Activated CD4-positive, alpha-beta T cell treated with anti-CD3 and anti-CD28 coated beads, Interleukin-2, amount 50 U/mL, for 4 hours (primary cell): ENCODE measurements at places on chromosomes 7 and 10.

DNA sequence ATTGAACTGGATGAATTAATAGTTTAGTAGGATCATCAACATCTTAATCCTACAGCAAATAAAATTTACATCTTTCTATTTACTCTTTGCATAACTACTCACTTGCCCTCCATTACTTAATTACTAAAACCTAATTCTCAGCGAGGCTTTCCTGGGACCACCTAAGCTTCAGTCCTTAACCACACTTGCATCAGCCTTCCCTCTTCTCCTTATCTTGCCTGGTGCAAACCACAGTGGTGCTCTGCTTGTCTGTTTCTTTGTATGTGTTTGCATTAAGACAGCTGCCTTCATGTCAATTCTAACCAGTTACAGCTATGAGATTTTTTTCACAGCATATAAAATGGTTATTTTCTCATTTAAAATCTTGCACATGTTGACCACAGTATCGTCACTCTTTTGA lies 72.6 kb upstream of the ZNF92 start:
- no peak for DNase-seq

- no peak for DNase-seq
These were observed 268.6 kb downstream of the KLF6 start for GRCh38 chr10:3516234-3516922.

DNA sequence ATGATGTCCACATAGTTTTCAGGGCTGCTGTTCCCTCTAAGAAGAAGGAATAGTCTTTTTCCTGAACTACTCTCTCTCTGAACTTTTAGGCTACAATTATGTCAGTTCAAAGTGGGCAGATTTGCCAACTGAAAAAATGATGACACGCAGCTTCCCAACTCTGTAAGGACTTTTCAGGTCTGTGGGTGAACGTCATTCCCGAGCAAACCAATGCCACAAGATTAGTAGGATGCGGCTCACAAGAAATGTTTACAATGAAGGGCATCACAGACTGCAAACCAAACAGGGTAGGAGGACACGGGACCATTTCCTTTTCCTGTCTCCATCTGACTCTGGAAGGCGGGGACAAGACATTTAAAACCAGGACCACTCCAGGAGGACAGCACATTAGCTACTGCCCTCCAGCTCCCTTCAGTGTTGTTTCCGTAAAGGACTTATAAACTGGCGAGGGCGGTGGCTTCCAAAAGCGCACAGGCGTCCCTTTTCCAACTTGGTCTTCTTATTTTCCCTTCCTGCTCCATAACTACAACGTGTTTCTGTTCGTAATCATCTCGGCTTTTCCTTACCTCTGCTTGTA lies 539 bp upstream of the MKLN1 start:
- DNase-seq: no peak

DNA sequence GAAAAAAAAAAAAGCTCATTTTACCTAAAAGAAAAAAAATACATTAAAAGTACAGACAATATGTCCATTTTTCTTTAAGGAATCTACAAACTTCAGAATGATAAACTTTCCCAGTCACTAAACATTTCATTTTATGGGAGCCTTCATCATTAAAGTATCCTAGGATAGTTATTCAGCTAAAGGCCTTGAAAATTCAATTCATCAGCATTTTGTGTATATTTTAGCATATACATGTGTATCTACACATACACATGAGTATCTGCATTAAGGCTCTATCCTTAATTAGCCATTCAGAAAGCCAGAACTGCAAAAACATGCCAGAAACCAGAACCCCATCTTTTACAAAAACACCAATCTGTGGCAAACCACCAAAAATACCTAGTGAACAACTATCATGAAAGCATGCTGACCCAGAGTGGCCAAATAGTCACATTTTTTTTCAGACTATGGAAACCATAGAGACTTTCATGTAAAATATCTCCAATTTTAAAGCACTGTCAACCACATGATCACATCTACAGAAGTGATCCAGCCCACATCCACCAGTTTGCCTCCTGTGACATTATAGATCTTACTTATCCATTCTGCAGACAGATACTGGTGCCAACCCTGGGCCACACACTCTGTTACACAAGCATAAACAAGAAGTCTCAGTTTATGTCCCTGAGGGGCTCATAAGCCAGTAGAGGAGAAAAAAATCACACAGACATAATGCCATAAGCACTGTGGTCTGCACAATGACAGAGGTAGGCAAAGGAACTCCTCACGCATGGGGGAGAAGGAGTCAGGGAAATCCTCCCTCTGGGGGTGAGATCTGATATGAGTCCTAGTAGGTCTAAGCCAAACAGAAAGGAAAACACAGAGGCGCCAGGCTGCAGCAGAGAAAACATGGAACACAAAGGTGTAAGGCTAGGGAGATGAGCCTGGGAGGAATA lies 79.2 kb downstream of the SRPK2 start:
- DNase-seq: no peak

- DNase-seq: no peak
These were observed 84.2 kb upstream of the AGBL3 start for GRCh38 chr7:134902058-134902457.

- DNase-seq: no peak
These were observed 207.7 kb upstream of the TEX47 start for GRCh38 chr7:89002981-89003956.

DNA sequence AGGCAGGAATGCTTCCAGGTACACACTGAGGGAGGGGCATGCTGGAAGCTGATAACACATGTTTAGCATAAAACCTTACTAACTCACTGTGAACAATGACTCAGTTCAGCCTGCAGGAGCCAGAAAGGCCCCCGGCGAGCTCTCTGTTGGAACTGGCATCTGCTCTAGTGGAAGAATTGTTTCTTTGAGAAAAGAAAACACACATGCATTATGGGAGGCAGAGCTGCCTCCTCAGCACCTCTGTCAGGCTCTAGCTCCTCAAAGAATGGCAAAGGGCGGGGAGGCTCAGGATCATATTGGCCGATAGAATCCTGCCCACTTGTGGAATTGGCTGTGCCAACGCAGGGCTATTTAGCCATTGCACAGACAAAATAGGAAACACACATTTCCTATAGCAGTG lies 338.3 kb downstream of the CXCL12 start:
- no peak for DNase-seq

GRCh38 chr7:17041324-17041723 lies 159.5 kb upstream of the AGR3 start:
- no peak for DNase-seq

GRCh38 chr7:142250705-142251104 lies 7.2 kb downstream of the PRSS58 start:
- DNase-seq: no peak

- no peak for DNase-seq
These were observed 121.0 kb downstream of the DPY19L1 start for GRCh38 chr7:34916267-34916666.

DNA sequence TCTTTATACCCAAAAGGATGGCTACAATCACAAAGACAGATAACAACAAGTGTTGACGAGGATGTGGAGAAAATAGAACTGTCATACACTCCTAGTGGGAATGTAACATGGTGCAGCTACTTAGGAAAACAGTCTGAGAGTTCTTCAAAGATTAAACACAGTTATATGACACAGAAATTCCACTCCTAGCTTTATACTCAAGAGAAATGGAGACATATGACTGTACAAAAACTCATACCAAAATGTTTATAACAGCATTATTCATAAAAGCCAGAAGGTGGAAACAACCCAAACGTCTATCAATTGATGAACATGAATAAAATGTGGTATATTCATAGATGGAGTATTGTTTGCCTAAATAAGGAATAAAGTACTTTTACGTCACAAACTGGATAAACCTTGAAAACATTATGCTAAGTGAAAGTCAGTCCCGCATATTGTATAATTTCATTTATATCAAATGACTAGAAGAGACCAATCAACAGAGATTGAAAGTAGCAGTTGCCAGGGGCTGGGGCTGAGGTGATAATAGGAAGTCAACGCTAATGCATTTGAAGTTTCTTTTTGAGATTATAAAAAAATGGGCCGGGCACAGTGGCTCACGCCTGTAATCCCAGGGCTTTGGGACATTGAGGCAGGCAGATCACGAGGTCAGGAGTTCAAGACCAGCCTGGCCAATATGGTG lies 61.6 kb upstream of the SRPK2 start:
- no peak for DNase-seq

DNA sequence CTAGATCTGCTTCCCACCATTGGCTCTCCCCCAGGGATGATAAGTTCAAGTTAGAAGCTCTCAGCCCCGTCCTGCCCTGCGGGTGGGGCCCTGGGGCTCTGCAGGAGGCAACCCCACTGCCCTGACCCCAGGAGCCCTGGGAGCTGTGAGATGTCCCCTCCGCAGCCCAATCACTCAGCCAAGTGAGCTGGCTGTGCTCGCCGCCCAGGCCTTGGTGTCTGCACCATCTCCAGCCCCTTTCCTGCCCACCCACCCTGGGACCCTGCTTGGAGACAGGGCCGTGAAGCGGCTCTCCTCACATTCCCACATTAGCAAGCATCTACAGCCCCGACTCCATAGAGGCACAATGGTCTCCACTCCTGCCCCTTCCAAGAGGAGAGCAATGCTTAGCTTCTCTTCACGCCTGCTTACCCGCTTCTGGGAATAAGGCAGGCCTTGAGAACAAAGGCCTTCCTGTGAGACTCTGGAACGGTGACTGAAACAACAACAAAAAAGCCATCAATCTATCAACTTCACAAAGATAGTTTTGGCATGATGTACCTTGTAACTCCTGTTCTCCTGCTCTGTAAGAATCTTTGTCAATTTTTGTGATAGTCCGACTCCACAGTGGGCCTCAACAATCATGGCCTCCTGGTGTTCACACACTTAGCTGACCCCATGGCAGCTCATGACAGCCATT lies 67.7 kb downstream of the FOXL3 start:
- no peak for DNase-seq

DNA sequence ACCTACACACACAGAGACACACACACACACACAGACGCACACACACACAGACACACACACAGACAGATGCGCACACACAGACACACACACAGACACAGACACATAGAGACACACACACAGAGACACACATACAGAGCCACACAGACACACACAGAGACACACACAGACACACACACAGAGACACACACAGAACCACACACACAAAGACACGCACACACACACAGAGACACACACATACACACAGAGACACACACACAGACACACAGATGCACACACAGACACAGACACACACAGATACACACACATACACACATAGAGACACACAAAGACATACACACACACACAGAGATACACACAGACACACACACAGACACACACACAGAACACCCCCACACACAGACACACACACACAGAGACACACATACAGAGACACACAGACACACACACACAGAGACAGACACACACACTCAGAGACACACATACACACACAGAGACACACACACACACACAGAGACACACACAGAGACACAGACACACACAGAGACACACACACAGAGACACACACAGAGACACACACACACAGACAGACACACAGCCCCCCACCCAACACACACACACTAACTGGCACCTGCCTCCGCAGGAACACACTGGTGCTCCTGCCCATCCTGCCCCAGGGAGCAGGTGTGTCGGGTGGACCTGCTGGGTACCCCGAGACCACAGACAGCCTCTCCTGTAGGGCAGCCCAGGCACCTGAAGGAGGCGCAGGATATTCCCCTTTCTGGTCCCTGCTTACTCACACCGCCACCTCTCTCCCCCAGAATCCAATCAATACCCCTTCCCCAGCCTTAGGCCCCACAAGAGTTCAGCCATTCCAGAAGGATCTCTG lies 5.4 kb upstream of the FZD9 start:
- no peak for DNase-seq

DNA sequence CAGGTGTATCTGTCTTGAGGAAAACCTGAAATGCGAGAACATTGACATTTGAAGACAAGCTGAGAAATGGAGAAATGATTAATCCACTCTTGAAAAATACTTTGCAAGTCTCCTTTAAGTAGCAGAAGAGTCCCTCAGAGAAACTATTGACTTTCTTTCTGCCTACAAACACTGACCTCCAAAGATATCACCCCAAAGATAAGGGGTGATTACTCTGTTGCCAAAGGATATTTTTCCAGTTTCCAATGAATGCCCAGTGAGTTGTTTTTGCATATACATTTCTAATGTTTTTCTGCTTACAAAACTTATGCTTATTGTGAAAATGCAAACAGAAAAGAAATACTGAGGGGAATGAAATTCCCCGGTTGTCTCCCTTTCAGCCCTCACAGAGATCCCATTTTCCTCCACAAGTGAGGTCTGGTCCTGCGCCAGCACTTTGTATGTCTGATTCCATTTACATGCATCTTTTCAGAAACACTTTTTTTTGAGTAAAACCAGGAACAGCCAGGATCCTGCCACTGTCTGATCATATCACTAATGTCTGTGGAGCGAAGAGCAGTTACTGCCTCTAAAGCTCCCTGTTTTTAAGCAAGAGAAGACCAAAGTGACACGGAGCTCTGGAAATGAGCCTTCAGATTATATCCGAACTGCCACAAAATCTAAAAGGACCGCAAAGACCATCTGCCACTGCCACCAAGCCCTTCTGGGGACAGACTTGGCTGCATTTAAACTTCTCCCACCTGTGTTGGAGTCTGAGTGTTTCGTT lies 82.9 kb upstream of the PDCD4 start:
- no peak for DNase-seq

DNA sequence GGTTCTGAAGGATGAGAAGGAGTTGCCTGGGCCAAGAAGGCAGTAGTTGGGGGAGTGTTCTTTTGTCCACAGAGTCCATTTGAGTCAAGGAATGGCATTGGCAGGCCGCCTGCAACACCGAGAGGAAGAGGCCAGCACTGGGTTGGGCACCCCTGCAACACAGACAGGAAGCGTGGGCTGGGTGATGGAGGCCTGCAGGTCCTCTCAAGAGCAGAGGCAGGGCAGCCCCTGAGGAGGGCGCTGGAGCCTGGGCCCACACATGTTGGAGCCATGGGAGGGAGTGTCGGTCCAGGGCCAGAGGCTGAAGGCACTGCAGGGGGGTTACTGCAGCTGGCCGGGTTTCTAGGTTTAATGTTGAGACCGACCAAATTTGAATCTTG lies 137.3 kb downstream of the PTPN20 start:
- DNase-seq: no peak

DNA sequence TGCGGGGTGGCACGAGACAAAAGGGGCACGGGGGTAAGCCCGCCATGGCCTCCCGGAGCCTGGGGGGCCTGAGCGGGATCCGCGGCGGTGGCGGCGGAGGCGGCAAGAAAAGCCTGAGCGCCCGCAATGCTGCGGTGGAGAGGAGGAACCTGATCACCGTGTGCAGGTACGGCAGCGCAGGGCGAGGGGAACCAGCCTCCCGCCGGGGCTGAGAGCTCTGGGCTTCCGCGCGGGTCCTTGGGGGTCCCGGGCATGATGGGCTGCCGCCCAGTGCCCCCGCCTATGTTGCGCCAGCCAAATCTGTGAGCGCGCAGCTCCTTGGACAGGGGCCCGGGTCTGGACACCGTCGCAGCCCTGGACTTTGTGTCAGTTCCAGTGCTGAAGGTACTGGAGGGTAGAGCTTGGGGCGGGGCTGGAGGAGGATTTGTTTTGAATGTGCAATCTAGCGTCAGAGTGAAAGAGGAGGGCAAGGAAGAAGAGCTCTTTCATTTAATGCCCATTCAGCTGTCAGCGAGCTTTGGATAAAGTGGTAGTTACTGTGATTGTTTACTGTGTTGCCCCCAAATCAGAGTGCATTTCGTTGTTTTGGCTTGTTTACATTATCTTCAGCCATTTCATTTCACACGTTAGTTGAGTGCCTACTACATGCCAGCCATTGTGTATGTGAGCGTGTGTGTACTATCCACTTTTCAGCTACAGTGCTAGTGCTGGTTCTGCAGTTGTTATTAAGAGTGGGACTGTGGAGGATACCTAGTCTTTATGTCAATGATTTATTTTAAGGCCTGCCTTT lies 777 bp downstream of the RUNDC3B start:
- peak; percentile 1 for DNase-seq
